ENCODE measurements at places on chromosomes 5 and 9.

- DNase-seq = peak; percentile 82
Measured at GRCh38 chr9:137482094-137482781, 23.1 kb upstream of the NSMF start.

GRCh38 chr5:151492729-151493128, 45.3 kb downstream of the SLC36A1 start:
- peak; percentile 28 for DNase-seq

DNA sequence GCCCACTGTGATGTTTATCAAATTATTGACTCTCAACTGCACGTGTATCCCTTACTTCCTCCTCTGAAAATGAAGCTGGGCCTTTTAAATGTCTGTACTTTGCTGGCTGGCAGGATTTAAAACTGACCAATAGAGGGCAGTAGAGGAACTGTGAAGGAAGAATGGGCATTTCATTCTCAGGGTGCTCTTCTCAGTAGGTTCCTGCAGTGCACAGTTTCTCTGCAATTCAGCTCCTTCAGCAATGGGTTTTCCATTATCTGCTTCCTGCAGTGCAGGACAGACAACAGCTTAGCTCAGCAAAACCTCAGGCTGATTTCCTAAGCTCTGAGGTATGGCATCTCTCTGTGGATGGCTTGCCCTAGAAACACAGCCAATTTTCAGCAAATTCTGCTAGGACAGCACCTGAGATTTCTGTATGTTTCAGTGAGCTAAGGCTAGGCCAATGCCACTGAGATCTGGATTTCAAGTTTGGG, 298.4 kb upstream of the PRDM9 start:
- DNase-seq = peak; percentile 55

GRCh38 chr9:15972760-15973159, 419.9 kb downstream of the CCDC171 start:
- DNase-seq = no peak

DNA sequence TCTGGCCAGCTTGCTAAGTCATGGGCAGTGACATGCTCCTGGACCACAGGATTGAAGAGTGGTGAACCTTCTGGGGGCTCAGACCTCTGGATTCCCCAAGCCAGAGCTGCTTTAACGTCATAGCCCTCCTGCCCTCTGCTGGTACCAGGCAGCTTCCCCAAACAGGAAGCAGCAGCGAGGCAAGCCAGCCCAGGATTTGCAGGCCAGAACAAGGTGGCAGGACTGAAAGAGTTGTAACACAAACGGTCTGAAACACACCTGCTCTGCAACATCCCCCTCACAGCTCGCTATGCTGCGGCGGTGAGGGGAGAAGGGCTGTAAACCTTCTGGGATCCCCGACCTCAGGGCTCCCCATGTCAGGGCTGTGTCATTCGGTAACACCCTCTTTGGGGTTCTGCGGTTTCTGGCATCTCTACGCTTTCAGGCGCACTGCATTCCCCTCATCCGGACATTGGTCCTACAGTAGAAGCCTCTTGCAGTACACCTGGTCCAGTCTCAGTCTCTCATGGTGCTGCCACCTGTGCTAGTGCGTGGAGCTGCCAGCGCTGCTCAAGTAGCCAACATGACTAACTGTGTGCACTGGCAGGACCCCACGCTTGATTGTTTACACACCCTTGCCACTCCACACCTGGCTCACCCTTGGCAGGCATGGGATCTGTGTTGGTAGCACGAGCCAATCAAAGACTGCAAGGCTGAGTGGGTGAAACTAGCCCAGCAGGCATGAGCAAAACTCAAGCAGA, 893.3 kb downstream of the PTPRD start:
- DNase-seq = no peak

All from urothelium cell line (cell line).